ENCODE measurements at places on chromosomes 16 and 17.

- DNase-seq = no peak
These were observed 792.0 kb downstream of the KCNJ2 start for GRCh38 chr17:70961341-70961740.

DNA sequence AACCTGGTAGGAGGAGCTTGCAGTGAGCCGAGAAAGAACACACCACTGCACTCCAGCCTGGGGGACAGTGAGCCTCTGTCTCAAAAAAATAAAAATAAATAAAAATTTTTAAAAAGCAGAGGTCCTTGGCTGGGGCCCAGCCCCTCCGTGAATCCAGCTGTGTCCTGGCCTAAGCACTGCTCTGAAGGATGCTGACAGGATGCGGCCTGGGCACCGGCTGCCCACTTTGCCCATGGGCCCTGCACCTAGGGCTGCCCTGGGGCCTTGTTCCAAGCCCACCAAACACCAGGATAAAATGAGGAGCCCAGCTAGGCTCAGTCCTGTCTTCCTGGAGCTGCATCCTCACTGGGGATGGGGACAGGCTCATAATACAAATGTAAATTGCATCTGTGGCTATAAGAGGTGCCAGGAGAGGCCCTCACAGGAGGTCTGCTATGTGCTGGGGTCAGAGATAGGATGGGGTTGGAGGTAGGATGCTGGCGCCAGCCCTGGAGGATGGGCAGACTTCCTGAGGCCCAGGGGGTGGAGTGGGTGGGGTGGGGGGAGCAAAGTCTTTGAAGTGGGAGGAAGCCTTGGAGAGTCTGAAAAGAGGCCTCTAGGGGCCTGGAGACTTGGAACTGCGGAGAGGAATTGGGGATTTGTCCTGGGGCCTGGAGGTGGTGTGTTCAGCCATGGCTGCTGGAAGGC, 6.2 kb downstream of the C16orf89 start:
- DNase-seq = no peak

- no peak for DNase-seq
These were observed 4.5 kb downstream of the FBXL19 start for GRCh38 chr16:30927789-30928378.

GRCh38 chr17:27544350-27545131, 86.4 kb upstream of the LGALS9 start:
- DNase-seq = no peak

DNA sequence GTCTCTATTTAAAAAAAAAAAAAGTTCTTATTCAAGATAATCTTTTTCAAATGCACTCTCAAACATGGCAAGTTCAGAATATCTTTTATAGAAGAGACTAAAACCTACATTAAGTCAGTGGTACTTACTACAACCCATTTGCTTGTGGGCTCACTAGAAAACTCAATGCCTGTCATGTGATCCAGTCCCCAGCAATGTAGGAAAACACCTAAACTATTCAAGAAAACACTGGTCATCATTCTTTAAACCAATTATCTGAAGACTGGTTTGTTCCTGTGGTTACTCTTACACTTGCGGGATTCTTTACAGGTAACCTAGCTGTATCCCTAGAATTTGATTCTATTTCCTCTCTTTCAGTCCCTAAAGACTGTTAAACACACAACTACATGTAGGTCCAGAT, 19.6 kb downstream of the MED13 start:
- no peak for DNase-seq

GRCh38 chr17:49523706-49524472, 28.8 kb downstream of the NGFR start:
- DNase-seq = no peak

GRCh38 chr17:58991718-58992331, 114.9 kb downstream of the TRIM37 start:
- no peak for DNase-seq

DNA sequence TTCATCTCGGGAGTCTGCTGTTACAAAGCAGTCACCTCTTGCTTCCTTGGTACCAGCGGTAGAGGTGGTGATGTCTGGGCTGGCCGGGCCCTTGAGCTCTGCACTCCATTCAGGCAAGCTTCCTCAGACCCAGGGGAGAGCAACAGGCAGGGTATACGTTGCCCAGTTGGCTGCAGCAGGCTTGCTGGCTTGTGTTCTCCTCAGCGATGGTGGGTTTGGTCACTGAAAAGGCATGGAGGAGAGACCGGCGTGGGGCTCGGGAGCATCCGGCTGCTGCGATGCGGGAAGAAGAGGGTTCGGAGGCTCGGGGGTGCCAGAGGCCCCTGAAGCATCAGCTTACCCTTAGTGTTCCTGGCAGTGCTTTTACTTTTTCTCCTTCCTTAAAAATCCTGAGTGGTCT, 25.8 kb downstream of the SAP30BP start:
- DNase-seq = no peak

GRCh38 chr16:1781758-1782407, 488 bp downstream of the SPSB3 start:
- DNase-seq = no peak

DNA sequence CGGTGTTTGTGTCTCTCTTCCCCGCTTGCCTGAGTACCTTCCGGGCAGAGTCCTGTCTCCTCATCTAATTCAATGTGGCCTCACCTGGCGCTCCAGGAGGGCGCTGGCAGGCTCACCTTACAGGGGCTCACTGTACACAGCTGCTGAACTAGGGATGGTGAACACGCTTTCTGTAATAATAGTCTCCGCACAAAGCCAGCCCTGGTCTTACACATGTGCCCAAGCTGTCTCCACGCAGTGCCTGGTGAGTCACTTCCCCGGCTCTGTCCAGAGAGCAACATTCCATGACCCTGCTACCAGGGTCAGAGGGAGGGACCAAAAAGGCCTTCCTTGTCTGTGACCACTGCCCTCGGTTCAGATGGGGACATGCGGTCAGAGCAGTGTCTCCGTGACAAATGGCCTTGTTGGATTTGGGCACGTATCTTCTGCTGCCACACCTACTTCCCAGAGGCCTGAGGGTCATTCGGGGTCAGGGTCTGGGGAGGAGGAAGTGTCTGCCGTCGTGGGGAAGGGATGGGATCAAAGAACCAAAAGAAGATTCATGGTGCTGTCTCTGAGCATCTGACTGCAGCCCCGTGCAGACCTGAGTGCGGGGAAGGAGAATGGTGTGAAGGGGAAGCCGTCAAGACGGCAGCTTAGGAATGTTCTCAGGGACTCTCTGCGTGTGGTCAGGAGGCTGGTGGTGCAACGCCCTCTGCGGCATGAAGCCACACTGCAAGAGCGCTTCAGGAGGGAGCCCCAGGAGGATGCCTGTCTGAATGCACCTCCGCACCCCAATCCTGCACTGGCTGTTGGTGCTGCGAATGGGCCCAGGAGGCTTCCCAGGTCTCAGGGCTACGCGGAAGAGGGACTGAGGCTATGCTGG, 68.8 kb downstream of the IL21R start:
- DNase-seq = no peak

DNA sequence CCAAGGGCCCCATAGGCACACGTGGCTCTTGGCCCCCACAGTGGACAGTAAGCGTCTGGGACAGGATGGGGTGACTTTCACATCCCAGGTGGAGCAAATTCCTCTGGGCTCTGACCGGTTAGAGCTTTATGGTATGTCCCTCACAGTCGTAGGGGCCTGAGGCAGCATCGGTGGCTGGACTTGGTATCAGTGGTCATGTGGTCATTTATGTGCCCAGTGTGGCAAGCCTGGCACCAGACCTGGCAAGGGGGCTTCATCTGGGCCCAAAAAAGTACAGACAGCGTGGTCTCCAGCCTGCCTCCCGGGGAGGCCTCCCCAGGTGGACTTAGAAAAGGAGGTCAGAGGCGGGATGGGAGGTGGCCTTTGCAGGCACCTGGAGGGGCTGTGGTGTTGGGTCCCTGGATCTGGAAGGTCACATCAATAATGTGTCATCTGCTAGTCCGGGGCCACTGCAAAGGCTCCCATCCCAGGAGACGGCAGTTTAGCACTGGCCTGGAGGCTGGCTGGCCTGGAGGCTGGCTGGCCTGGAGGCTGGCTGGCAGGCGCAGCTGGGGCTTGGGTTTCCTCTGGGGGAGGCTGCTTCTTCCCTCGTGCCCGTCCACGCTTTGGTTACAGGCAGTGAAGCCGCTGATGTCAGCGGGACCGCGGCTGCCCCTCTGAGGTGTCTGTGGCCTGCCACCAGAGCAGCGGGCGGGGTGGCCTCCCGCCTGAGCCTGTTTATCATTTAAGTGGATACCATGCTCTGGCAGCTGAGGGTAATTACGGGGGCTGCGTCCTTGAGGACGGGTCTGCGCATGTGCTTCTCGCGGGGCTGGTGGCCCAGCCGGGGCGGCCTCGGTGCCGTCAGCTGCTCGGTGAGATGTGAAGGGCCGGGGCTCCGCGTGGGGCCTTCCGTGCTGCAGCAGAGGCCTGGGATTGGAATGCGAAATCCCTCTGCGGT, 20.7 kb upstream of the CBX4 start:
- DNase-seq = no peak

- DNase-seq = no peak
These were observed 12.0 kb downstream of the SSH2 start for GRCh38 chr17:29918016-29918415.

DNA sequence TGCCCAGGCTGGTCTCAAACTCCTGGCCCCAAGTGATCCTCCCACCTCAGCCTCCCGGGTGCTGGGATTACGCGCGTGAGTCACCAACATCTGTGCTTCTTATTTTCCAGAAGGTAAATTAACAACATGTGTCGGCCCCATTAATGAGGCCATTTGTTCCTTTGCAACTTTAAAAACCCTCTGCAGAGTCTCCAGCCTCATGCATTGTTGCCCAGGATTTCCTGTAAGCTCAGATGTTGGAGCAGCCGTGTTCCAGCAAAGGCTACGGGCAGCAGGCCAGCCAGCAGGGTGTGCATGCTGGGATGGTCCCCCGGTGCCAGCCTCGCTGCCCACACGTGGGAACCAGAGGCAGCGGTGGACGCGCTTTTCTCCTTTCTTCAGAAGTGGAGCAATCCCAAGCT, 19.1 kb upstream of the HEXD start:
- DNase-seq = peak; percentile 27

GRCh38 chr16:71956486-71956885, 43.7 kb downstream of the PKD1L3 start:
- no peak for DNase-seq

DNA sequence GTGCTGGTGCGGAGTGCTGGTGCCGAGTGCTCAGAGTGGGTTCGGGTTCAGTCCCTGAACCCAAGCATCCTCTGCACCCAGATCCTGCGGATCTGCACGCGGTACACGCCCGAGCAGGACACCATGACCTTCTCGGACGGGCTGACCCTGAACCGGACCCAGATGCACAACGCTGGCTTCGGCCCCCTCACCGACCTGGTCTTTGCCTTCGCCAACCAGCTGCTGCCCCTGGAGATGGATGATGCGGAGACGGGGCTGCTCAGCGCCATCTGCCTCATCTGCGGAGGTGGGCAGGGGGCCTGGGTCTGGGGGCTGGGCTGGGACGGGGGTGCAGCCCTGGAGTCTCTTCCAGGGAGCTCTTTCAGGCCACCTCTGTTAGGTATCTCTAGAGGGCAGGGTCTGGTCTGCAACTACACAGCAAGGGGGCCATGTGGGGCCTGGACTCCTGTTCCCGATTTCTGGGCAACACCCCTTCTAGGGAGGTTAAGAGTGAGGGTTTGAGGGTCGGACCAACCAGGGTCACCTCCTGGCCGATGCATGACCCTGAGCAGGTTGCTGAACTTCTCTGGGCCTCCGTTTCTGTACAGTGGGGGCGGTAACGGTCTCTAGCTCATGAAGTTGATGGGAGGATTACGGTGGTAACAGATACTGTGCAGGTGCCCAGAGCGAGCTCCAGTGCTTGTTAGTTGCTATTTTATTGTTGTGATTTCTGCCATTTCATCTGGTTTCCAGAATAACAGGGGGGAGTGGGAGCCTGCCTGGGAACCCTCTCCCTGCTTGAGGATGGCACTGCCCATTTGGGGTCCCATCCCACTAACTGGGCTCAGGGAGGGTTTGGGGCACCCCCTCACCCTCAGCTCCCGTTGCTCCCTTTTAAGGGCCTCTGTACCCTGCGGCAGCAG, 10.1 kb downstream of the GJD3 start:
- DNase-seq = no peak

GRCh38 chr17:43905985-43906852, 1.1 kb downstream of the MPP2 start:
- peak; percentile 72 for DNase-seq

- DNase-seq = no peak
These were observed 104.7 kb downstream of the SMG6 start for GRCh38 chr17:2198927-2199326.

- no peak for DNase-seq
These were observed 1.4 kb upstream of the CTRB2 start for GRCh38 chr16:75208242-75208825.

- no peak for DNase-seq
These were observed 362 bp downstream of the KLHDC4 start for GRCh38 chr16:87765473-87765775.

DNA sequence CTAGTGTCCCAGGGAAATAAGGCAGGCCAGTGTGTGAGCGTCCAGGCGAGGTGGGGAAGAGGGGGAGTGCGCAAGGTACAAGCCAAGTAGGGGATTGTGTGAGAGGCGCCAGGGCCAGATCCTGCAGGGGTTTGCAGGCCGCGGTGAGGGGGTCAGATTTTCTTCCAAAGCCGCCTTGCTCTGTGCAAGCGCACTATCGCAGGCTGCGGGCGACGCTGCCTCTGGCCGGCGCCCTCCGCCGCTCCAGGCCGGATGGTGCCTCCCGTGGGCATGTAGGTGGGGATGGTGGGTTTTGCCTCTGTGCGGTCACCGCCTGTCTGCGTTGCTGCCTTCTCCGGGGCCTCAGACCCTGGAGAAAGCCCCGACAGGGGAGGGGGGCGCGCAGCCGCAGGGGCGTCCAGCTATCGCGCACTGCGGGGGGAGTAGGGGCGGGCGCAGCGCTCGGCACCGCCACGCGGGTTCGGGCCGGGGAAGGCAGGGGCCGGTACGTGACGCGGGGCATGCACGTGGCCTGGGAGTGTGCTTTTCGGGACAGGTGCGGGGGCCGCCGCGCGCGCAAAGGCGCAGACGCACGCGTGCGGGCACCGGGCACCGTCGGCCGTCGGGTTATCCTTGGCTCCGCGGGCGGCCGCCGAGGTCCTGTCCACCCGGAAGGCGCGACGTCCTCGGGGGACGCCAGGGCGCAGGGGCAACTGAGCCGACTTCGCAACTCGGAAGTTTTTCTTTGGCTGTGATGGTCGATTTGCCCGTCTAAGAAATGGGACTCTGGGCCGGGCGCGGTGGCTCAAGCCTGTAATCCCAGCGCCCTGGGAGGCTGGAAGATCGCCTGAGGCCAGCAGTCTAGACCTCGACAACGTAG, 1.1 kb upstream of the HAPSTR1 start:
- peak; percentile 54 for DNase-seq

- no peak for DNase-seq
These were observed 3.1 kb upstream of the TEX19 start for GRCh38 chr17:82355770-82356427.

GRCh38 chr16:73232555-73233328, 184.8 kb upstream of the ZFHX3 start:
- DNase-seq = no peak

- no peak for DNase-seq
These were observed 14.9 kb upstream of the STAT3 start for GRCh38 chr17:42403150-42403549.

DNA sequence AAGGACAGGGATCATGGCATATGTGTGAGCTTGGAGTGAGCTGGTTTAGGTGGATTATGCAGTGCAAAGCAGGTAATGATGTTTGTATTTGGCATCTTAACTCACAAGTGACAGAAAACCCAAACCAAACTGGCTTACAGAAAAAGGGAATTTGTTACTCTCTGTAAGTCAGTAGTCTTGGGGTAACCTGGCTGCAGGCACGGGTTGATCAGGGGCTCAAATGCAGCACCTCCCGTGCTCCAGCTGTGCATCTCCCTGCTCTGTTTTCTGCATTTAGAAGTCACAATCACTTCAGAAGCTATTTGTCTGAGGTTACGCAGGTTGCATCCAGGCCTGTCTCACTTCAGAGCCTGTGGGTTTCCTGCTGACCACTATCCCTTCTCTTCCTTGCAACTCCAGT, 354.3 kb downstream of the CPPED1 start:
- DNase-seq = no peak

GRCh38 chr16:47905771-47906170, 250.0 kb downstream of the ABCC12 start:
- DNase-seq = no peak
